ENCODE measurements at places on chromosomes 6 and 20.

GRCh38 chr6:170089963-170090362 lies 200.9 kb downstream of the DLL1 start:
- no peak for DNase-seq

GRCh38 chr20:7656687-7657467 lies 283.4 kb downstream of the HAO1 start:
- DNase-seq, result no peak

DNA sequence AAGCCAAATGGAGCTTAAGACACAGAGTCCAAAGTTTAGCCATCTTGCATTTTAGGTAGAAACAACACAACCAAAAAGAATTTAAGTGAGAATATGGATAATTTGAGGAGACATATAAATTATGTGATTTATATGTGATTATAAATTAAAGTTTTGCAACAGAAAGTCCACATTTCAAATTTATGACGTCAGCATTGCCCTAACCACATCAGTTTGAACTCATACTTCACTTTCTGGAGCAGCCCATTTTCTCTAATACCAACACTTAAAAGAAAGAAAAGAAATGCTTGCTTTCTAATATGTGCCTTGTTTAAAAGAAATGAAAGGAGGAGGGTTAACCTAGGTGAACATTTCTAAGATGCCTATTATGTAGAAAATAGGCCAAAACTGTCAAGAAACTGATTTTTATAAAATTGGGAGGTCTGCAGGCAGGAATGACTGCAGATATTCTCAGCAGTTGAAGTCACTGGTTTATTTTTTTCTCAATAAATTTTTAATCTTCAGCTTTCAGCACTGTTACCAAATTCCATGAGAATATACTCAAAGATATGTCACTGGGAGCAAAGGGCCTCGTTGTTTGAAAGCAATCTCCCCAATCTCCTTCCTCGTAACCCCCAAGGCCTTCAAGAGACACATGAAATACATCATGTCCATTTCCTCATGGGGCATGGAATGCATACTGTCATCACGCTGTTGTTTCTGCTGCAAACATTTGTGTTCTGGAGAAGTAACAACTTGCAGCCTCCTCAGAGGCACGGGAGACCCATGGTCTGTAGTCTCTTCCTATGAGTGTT lies 137.8 kb downstream of the SOD2 start:
- DNase-seq, result no peak

GRCh38 chr6:168134560-168135201 lies 55.7 kb upstream of the FRMD1 start:
- no peak for DNase-seq

DNA sequence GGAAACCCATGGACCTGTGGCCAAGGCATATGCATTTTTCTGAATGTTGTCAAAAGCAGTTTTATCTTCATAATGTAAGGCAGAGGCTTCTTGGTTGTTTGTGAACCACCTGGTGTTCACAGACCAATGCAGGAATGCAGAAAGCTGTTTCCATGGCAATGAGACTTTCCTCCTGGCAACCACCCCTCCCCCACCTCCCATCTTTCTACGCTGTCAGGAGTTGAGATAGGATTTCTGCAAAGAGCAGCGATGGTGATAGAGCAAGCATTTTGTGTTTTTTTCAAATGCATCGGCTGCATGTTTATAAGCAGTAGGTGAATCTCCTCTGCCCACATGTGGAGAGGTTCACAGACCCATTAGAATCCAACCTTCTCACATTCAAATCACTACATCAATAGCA lies 114.1 kb upstream of the SMLR1 start:
- no peak for DNase-seq

GRCh38 chr20:58001381-58001780 lies 227.1 kb downstream of the ANKRD60 start:
- DNase-seq, result no peak

GRCh38 chr6:143652841-143653331 lies 24.9 kb upstream of the PHACTR2 start:
- no peak for DNase-seq

DNA sequence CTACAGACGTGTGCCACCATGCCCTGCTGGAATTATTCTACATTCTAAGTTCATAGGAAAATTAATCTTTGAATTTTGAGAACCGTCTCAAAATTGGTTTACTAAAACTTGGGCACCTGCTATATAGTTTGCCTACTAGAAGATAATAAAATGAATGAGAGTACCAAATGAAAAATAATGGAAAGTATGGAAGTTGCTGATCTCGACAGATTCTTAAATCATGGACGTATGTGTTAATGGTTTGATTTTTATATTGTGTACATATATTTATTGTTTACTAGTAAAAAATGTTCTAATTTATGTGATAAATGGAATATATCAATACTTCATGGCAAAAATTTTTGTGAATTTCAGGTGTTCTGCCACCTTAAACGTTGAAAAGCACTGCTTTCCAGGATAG lies 60.0 kb downstream of the KIZ start:
- DNase-seq, result no peak

DNA sequence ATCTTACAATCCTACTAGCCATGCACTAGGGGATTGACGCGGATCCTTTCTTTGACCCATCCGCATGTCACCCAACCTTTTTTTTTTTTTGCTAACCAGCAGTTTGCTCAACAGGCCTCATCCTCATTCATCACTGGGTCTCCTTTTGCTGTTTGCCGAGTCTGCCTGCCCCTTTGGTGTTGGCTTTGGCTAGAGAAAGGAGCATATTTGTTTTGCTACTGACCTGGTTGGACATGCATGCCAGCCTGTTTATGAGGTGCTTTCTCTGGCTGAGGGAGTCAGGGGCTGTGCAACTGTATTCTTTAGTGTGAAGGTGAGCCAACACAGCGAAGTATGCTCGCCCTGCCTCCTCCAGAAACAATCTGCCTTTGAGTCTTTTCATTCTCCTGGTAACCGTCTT lies 40.2 kb downstream of the E2F3 start:
- no peak for DNase-seq

DNA sequence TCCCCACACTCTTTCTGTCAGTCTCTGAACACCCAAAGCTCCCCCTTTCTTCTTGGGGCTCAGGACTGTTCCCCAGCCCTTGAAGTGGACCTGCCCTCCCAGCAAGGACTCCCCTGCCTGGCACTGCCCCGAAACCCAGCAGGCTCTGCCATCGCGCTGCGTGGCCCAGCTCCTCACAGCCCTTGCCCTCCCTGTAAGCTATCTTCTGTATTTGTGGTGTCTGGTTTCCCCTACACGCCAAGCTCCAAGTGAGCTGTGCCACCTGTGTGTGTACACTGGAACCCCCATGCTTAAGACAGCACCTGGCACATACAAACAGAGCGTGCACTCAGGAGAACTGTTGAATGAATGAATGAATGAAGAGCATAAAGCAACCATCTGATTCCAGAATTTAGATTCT lies 57.7 kb downstream of the TMEM242 start:
- no peak for DNase-seq

DNA sequence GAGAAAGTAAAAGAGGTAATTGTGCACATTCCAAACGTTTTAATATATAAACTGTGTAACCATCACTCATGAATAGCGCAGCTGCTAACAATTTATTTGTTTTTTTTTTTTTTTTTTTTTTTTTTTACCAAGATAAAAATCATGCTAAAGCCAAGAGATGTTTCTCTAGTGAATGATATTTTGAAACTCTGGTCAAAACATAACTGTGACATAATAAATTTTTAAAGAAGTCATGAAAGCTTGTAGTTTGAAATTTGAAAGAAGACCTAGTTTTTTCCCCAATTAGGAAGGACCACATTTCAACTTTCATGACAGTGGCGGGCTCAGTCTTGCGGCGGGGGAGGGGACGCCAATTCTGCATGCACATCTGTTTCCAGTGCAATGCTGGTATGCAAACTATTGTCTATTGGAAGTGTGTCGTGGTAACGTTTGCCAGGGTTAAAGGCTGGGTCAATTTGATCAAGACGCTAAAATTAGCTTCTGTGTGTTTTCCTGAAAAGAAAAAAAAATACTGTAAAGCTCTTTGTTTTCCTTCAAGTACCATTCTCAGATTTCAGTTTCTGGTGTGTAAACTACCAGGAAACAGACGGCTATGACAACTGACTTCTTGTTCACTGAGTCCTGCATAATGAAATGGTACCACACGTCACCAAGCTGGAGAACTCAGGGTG lies 211.9 kb downstream of the FOXC1 start:
- DNase-seq, result peak; percentile 18

GRCh38 chr6:14068133-14068532 lies 49.4 kb upstream of the CD83 start:
- no peak for DNase-seq

DNA sequence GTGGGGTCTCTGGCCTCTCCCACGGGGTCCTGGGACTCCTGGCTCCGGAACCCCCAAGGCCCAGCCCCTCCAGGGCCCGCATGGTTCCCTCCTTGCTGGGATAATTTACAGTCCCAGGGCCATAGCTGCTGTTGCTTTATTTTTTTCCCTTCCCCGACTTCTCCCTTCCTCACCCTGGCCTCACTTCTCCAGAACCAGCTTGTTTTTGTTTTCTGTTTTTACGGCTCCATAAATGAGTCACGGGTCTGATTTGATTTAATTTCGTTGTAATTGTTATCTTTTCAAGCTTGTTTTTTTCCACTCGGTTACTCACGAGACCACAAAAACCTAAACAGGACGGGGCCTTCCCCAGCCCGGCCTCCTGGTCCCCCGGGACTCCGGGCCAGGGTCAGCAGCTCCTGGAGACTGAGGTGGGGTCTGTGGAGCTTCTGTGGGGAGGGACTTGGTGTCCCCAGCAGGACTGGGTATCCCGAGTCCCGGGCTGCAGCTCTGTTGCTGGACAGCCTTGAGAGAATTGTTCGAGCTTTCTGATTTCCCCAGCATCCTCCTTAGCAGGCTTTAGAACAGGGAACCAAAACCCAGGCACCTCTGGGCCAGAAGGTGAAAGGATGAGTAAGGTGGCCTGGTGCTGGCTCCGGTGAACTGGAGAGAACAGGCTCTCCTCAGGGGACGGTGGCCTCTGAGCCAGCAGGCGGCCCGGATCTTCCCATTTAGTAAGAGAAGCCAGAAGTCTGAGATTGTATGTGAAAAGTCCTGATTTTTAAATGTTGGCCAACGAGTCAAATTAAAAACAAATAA lies 94.9 kb downstream of the CEBPB start:
- DNase-seq, result peak; percentile 45

DNA sequence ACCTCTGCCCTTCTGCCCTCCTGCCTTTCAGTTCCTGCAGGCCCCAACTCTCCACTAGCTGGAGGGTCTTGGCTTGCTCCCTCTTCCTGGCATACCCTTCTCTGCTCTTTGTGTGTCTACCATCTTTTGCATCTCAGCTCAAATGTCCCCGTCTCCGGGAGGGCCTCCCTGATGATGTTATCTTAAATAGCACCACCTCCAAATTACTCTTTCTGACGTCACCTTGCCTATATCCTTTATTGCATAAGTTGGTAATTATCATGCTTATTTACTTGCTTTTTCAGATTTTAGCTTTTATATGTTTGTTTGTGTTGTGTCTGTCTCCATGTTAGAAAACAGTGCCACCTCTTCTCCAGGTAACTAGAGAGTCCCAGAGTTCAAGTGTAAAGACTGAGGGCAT lies 36.0 kb upstream of the FYN start:
- no peak for DNase-seq

DNA sequence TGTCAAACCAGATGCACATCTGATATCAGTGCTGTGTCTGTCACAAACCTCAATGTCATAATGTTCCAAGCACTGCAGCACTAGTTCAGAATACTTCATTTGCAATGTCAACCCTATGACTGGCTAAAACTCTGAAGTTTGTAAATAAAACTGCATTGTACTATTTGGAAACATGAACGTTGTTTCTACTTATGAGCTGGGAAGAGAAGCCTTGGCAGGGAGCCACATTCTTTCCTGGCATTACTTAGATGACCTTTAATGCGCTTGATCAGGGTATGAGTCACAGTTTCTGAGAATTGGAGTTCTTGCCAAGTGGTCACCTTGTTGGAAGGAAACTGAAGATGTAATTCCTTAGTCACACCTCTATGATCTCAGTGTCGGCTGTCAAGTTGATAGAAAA lies 664.8 kb upstream of the MMS22L start:
- DNase-seq, result peak; percentile 87

DNA sequence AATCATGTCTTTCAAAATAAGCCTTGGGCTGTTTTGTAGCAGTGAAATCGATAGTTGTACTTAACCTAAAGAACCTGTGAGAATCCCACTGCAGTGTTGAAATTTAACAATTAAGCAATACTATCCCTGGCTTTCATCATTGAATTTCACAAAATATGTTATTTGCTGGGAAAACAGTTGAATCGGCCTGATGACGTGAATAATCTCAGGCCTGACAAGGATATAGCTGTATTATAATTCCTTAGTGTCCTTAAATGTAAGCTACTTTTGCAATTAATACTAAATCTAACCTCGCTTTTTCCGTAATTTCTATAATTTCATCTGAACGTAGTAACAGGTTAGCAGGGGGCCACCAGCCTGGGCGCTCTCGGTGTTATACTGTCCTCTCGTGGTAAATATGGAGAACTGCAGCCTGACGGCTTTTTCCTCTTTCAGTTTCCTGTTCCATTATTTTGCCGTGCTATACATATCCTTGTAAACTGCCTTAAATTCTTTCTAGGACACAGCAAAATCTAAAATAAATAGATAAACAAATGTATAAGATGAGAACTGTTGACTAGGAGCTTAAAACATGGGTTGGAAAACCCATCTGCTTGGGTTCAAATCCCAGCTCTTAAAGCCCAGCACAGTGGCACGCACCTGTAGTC lies 24.0 kb downstream of the MTFR2 start:
- peak; percentile 56 for DNase-seq

GRCh38 chr6:52399511-52400312 lies 20.4 kb upstream of the EFHC1 start:
- DNase-seq, result peak; percentile 57

GRCh38 chr6:113588646-113589045 lies 268.5 kb upstream of the MARCKS start:
- no peak for DNase-seq

DNA sequence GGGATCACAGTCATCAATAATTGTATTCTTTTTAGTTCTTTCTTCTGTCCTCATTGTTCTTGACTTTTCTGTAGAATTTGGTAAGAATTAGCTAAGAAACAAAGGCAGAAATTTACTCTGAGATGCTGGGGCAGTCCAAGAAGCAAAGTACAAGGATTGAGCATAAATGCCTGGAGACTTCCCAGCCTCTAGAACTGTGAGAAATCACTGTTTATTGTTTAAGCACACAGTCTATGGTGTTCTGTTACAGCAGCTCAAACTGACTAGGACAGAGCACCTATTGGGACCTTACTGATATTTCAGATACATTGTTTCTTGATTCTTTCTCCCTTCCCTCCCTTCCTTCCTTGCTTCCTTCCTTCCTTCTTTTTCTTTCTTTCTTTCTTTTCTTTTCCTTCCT lies 192.7 kb upstream of the SLC35B3 start:
- no peak for DNase-seq

DNA sequence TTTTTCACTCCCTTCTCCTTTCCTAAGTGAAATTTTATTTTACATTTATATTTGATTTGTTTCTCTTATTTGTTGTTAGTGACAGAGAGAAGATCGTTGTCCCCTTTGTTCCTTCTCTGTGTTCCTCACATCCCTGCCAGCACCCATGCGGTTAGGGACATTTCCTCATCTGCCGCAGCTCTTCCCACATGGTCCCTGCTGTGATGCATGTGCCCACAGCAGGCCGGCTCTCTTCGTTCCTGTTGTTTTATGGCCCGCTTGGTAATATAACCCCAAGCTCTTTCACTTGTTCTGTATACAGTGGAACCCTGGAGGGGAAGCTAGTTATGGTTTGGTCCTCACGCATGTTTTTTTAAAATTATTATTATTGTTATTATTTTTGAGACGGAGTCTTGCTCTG lies 23.6 kb downstream of the DTD1 start:
- DNase-seq, result no peak

- DNase-seq, result no peak
These were observed 83.9 kb upstream of the AFDN start for GRCh38 chr6:167742719-167743303.

Data from Caki2 (cell line).